ELR (cell line): ENCODE measurements at places on chromosomes 16 and 17.

- no peak for DNase-seq
Observed at GRCh38 chr17:10156599-10156947, 41.8 kb downstream of the GAS7 start.

DNA sequence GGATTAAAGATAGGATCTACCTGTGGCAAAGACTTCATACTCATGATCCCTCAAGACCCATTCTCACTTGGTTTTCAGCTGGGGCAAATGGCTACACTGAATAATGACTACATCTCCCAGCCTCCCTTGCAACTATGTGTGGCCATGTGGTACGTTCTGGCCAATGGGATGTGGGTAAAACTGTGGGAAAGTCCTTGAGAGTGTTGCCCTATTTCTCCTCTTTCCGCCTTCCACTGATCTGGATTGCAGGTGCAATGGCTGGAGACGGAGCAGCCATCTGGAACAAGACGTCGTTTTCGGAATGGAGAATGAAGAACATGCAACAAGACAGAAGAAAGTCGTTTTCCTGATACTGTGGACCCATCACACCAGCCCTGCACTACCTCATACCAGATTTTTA, 48.5 kb downstream of the HAPSTR1 start:
- DNase-seq = peak; percentile 51

GRCh38 chr17:13973960-13974651, 95.2 kb upstream of the COX10 start:
- no peak for DNase-seq

DNA sequence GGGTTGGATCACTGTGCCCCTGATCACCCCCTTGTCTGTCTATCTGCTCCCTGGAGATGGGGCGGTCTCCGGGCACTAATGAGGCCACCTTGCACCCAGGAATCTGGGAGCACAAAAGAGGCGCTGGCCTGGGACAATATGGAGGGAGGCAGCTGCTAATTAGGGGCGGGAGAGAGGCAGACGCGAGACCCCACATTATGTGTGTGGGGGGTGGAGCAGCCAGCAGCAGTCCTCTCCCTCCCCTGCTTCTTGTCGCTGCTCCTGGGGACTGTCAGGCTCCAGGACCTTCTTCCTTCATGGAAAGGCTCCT, 324 bp upstream of the HCRT start:
- no peak for DNase-seq

DNA sequence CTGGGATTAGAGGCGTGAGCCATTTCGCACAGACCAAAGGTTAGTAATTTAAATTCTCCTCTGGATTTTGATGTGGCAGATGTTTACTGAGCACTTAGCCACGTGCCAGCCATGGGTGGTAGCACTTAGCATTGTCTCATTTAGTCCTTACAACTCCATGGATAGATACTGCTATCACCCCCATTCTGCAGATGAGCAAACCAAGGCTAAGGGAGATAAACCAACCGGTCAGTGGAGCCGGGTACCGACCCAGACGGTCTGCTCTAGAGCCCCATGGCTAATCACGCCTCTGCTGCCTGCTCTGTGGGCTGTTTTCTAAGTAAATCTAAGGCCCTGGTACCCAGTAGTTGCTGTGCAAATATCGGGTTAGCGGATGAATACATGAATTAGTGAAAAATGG, 12.6 kb upstream of the ADGRG1 start:
- no peak for DNase-seq

DNA sequence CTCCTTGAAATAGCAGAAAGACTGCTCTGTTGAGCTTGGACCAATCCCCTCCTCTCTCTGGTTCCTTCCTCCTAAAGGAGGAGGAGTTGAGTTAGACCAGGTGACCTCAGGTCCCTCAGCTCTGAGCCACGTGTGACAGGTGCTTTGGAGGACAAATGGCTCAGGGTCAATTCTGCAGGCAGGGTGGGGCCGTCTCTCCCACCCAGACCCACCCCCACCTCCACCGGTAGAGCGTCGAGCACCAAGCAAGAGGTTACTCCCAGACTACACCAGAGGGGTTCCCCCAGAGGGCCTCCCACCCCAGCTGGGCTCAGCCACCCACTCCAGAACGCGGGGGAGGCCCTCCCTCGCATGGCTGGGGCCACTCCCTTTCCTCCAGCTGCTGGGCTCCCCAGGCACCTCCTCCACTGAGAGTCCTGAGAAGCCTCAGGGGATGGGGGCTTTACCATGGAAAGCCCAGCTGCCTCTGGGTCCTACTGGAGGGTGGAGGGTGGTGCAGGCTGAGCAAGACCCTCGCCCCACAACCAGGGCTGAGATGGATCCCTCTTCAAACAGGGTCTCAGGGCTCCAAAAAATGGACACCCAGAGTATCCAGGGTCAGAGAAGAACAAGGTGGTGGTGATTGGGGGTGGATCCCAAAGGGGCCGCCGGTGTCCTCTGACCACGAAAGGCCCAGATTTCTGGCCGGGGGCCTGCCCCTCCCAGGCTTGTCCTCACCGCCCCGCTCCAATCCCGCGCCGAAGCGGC, 7.6 kb downstream of the MYO1C start:
- DNase-seq = peak; percentile 61

DNA sequence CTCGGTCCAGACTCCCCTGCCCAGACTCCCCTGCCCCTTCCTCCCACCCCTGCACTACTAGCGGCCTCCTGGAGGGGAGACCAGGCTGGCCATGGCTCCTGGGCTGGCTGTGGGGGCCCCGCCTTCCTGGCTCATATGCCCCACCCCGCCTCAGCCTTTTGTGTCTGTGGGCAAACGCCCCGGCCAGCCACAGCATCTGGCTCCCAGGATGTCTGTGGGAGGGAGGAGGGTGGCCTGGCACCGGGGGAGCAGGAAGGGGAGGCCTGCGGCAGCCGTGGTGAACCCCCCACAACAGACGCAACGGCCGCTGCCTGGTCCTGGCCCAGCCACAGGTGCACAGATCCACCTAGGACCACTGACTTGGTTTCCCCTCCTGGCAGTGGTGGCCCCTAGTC, 32.9 kb downstream of the BAHCC1 start:
- no peak for DNase-seq

- no peak for DNase-seq
Observed at GRCh38 chr17:46139432-46140210, 53.6 kb downstream of the KANSL1 start.

GRCh38 chr17:70608193-70608592, 438.9 kb downstream of the KCNJ2 start:
- peak; percentile 48 for DNase-seq

DNA sequence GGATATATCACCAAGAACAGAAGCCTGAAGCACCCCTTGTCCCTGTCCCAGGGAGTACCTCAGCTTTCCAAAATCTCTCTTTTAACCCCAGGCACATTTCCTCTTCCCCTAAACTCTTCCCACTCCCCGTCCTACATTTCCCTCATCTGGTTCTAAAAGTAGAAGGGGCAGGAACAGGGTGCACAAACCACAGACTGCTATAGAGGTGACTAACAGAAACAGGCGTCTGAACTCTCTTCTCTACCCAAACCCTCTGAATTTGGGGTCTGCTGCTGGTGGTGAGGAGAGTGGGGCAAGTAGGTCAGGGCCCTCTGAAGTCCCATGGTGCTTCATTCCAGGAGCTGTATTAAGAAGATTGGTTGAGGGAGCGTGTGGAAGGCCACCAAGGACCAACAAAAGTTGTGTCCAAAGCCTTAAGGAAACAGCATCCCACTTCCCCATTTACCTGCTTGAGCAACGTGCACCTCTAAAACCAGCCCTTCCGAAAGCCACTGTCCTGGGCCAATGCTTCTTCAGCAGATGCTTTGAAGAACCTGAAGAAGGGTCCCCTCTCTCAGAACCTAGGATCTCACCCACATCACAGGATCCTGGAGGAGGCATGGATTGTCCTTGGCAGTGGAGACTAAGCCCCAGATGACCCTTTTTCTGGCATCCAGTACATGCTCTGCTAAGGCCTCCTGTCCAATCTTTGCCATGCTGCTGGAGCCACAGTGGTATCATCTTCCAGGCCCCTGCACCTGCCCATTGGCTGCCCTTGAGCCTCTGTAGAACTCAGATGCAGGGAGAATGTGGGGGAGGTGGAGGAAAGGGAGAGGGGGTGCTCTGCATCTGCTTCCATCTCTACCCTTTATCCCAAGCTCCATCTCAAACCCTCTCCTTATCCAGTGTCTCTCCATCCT, 5.7 kb upstream of the NR1D1 start:
- no peak for DNase-seq

DNA sequence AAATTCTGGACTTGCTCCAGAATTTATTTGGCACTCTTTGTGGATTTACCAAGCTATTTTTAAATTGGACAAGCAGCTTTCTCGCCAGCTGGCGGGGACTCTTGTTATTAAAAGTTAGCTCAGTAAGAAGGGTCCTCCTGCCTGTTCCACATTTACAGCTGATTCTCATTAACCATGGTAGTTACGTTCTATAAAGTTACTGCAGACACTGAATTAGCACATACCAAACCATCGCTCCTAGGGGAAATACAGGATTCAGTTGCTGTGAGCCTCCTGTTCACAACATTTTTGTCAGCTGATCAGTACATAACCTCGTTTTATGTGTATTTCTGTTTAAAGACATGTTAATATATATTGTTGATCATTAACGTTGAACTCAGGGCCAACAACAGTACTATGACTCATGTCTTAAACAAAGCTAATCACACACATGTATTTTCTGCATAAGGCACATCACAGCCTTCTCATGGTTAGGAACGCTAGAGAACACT, 4.2 kb downstream of the LDAF1 start:
- no peak for DNase-seq

DNA sequence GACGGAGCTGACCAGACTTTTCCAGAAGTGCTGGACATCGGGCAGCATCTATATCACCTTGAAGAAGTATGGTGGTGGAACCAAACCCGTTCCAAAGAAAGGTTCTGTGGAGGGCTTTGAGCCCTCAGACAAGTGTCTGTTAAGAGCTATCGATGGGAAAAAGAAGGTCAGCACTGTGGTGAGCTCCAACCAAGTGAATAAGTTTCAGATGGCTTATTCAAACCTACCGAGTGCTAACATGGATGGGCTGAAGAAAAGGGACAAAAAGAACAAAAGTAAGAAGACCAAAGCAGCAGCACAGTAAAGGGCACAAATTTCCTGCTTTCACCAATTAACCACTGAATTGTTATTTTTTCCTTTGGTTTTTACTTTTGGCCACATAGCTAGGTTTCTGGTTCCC, 6.9 kb downstream of the KAT7 start:
- no peak for DNase-seq

GRCh38 chr16:71811261-71811803, 2.7 kb upstream of the AP1G1 start:
- DNase-seq = no peak

DNA sequence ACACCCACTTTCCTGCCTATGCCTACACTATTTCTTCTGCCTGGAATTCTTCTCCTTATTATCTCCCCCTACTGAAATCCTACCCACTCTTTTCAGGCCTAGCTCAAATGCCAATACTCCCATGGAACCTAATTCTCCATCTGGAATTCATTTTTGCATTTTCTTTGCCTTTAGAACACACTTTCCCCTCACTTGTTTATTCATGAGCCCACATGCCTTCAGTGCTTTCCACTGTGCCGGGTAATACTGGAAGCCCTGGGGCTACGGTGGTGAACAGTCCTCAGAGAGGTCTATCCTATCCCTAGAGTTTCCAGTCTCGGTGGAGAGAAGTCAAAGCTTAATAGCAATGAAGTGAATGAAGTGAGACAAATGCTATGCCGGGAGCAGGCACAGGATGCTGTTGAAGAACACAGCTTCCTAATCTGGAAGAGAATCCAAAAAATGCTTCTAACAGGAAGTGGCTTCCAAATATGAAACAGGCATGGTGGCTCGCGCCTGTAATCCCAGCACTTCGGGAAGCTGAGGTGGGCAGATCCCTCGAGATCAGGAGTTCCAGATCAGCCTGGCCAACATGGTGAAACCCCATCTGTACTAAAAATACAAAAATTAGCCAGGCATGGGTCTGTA, 322.4 kb downstream of the GRIN2A start:
- no peak for DNase-seq

DNA sequence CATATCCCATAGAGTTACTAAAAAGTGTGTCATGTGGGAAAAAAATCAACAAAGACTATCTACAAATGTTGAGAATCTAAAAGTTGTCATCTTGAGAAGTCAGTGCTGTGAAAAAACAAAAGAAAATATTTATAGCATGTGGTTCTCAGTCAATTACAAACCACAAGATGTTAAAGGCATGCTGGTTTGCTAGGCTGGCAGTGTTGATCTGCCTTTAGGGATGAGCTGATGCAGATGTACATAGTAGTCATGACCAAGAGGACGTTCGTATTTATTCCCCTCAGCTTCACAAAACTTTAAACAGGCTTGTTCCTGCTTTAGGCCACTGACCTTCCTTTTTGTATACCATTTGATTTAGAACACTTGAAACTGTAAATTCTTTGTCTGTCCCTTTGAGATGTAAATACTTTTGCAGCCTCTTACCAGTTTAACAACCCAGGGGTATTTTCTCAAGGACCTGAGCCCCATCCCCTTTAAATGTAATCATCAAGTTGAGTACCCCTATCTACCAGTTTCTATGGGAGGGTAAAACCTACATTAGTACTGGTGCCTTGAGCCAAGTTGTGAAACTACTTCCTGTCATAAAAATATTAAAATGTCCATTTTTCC, 446.6 kb downstream of the KCNJ18 start:
- no peak for DNase-seq

DNA sequence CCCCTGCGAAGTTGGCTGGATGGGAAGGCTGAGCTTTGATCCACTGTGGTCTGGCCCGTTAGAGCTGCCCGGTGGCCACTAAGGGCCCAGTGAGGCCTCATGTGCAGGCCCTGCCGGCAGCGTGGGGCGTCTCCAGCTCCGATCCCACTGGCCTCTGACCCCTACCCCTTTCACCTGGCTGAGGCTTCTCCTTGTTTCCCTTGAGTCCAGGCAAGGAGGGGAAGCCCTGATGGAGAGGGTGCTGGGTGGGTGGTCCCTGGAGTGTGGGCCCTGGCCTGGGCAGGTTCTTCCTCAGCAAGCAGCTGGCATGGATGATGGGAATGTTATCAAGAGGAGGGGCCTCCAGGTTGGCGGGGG, 356.8 kb downstream of the SEC14L1 start:
- DNase-seq = no peak

GRCh38 chr16:20674684-20675487, 22.6 kb downstream of the ACSM1 start:
- DNase-seq = no peak

DNA sequence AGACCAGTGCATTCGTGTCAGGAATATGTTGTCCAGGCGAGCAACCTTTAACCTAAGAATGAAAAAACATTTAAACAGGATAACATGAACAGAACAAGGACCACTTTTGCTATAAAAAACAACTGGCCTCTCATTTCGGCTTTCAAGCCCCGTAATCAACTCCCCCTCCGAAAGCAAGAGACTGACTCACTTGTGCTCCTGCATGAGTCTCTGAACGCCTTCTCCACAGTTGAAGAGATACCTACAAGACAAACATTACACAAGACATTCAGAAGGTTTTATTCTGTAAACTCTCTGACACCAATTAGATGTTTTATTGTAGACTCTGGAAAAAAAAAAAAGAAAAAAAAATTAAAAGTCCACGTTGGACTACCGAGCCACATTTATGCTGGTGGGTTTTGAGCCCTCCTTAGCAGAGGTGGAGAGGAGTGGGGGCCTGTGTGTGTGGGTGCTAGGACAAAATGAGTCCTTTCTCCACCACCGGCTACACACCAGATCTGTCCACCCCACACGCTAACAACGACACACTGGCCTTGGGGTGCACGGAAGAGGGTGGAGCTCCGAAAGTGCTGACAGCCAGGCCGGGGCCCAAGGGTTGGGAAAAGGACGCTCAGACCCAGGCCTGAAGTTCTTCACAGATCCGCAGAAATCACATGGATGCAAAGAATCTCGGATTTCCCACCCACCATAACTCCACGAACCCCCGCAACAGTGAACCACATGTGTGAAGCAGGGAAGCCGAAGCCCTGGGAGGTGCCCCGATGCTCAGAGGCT, 759 bp downstream of the ELAC2 start:
- peak; percentile 32 for DNase-seq

GRCh38 chr16:67833030-67833414, 9.1 kb upstream of the THAP11 start:
- DNase-seq = peak; percentile 91
